HT-29 (cell line): ENCODE measurements at places on chromosomes 5 and 9. TPM values are rescaled to one million over a fixed set of nuclear protein-coding genes. Genes with fewer than 3 reads are reported as not detected.

- peak; percentile 68 for DNase-seq
These were observed 102.6 kb downstream of the ARHGAP26 start for GRCh38 chr5:142872795-142873194.

Gene MEIKIN
- not detected in 2 replicates for total RNA-seq

GRCh38 chr5:108143581-108143980, 238.3 kb downstream of the FBXL17 start:
- DNase-seq, result no peak

Gene ANKRD33B
- total RNA-seq, result not detected in 2 replicates

DNA sequence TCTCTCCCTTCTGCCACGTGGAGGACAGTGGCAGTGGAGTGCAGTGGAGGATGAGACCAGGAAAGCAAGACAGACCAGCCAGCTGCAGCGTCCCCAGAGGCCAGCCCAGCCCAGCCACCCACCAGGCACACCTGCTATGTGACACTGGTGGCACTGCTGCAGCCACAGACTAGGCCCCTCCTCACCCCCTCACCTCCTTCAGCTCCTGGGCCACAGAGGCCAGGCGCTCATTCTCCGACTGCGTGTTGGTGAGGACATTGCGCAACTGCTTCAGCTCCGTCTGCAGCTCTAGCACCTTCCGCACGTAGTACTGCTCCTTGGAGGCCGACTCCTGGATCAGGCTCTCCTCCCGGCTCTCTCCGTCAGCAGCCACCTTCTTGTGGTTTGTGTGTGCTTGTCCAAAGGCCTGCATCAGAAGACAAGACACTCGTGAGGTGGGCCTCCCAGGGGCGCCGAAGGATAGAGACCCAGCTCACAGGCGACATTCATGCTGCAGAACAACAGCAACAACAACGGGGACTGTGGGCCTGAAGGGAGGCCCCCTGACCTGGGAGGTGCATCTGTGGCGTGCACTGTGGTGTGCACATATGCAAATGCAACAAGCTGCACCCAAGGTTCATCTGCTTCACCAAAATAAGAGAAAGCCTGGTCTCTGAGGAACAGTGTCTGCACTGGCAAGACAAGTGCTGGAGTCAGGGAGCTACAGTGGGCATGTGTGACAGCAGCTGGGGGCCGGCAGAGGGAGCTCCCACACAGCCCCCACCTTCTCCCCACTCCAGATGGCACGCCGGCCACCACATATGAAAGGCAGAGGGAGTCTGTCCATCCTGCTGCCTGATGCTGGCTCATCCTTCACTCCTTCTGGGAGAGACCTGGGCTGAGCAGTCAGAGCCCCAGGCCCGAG, 35.5 kb downstream of the BICD2 start:
- no peak for DNase-seq

DNA sequence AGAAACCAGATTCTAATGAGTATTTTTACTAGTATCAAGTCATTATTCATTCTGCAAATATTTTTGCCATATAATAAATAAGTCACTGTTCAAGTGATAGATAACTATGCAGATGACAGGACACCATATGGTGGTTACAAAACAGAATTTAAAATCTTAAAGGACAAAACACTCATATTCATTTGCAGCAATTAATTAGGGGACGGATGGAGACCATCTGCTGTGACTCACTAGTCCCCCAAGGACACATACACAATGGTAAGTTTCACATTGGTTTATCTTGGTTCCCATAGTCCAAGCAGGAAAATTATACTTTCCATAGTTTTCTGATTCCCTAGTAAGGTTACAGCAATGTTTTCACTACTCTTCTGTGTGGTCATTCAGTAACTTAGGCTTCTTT, 28.4 kb upstream of the SPATA31C2 start:
- DNase-seq, result no peak

- no peak for DNase-seq
These were observed 7.7 kb downstream of the MAPK9 start for GRCh38 chr5:180284149-180284548.

DNA sequence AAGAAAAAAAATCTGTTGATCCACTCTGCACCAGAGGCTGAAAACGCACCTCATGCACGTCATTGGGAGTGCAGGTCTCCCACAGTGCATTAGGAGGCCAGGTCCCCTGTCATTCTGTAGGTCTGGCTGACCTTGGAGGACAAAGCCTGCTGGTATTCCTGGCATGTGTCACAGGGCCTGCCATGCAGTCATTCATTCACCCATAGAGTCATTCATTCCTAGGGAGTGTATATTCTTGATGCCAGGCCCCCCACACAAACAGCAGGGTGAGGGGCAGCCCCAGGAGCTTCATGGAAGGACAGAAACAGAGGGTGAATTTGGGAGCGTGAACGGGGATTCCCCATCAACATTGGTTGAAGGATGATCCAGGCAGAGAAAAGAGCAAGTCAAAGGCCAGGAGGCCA, 2.2 kb downstream of the GBGT1 start:
- no peak for DNase-seq

DNA sequence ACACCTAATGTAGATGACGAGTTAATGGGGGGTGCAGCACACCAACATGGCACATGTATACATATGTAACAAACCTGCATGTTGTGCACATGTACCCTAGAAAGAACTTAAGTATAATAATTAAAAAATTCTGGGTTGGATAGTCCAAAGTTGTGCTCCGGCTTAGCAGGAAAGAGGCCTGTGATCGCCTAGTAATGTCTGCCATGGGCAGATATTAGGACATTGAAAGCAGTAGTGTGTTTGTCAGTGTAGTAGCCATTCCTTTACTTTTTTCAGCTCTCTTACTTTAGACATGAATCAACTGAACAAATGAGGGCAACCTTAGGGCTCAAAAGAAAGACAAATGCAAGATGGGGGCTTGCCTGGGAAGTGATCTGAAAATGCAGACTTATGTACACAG, 58.9 kb downstream of the PPARGC1B start:
- no peak for DNase-seq

GRCh38 chr9:120299785-120300184, 280.2 kb downstream of the CDK5RAP2 start:
- no peak for DNase-seq

Gene KIF2A
- total RNA-seq, result 14.9 and 15.4 TPM in 2 replicates

Gene CATSPER3
- not detected in 2 replicates for total RNA-seq

DNA sequence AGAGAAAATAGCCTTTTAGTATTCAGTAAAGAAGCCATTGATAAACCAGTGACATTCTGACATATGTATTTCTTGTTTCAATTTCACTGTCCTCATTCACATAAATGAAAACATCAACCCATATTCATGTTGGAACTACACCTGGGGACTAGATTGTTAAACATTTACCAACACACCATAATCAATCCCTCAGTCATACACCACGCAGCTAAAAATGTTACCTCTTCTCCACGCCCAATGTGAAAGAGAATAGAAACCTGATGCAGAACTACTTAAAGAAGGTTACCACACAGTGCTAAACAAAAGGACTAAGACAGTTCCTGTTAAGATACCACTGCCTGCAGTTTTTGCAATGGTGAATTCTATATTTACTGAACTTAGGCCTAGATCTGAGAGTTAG, 518.9 kb downstream of the PRELID2 start:
- no peak for DNase-seq

DNA sequence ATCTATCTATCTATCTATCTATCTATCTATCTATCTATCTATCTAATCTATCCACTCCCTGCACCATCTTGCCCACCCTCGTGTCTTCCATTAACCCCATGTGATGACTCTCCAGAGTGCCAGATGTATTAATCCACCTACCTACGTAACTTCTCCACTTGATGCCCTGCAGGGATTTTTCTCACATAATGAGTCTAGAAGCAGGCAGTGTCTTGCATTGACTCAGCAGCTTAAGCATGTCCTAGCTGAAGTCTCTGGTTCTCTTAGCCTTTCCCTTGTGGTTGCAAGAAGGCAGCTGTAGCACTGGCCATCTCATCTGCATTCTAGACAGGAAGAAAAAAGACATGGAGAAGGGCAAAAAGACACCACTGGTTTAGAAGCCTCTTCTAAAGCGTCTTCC, 96.7 kb upstream of the ALDH1B1 start:
- no peak for DNase-seq

DNA sequence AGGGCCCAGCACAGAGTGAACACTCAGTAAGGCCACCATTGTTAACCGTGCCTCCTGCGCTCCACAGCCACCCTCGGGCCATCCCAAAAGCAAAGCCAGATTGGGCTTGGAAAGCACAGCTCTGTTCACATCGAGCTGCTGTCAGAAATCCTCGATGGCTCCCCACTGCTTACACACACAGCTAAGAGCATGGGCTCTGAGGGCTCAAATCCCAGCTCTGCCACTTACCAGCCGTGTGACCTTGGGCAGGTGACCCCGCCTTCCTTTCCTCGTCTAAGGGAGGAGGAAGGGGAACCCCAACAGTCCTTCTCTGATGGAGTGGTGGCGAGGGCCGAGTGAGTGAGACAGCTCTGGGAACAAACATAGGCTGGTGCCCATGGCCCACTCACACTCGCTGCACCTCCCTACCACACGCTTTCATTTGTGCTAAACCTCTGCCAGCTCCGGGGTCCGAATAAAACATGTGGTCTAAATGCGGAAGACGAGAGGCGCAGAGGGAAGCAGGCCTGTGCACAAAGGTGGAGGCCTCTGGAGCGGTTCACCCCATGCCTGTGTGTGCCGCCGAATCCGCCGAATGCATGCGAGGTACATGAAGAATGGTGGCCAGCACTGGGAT, 139.3 kb downstream of the PAX5 start:
- no peak for DNase-seq

- peak; percentile 67 for DNase-seq
These were observed 368 bp upstream of the CCDC180 start for GRCh38 chr9:97307091-97307490.

- DNase-seq, result peak; percentile 80
These were observed 52.7 kb downstream of the RNF145 start for GRCh38 chr5:159156426-159157238.

DNA sequence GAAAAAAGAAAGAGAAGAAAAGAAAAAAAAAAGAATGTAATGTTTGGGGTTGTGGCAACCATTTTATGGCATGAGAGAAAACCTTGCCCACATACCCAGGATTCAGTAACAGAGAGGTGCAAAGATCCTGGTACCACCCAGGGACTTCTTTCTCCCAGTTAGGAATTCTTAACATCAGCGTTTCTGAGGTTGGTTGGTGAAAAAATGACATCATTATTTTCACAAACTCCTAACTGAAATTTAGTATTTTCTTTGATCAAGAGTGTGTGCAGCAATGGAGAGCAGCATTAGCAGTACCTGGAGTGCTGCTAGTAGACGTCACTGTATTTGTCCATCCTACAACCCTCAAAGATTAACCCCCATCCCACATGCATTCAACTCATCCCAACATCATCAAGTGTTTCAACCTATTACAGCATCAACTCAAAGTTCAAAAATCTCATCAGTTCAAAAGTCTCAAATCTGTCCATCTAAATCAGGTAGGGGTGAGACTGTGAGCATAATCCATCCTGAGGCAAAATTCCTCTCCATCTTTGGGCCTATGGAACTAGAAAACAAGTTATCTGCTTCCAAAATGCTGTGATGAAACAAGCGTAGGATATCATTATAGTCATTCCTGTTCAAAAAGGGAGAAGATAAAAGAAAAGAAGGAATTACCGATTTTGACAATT, 60.1 kb upstream of the MSX2 start:
- no peak for DNase-seq

GRCh38 chr9:93830606-93831005, 124.5 kb downstream of the BARX1 start:
- DNase-seq, result no peak

Gene GMCL2
- not detected in 2 replicates for total RNA-seq

DNA sequence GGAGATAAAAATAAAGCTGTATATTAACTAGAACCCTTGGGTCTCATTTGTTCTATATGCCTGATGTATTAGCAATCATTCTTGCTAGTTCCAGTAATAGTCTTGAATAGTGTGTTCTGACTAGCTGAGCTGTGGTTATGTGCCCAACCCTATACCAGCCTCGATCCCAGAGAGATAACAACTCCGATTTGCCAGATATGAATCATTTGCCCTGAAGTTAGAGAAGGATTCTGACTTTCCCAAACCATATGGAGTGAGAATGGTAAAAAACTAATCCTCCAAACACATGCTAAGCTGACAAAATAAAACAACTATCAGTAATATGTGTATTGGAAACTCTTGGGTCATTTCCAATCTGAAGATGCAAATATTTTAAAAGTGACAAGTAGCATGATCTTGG, 64.8 kb downstream of the ALDH1A1 start:
- DNase-seq, result no peak

- no peak for DNase-seq
These were observed 189.8 kb downstream of the HINT1 start for GRCh38 chr5:130975299-130975698.

DNA sequence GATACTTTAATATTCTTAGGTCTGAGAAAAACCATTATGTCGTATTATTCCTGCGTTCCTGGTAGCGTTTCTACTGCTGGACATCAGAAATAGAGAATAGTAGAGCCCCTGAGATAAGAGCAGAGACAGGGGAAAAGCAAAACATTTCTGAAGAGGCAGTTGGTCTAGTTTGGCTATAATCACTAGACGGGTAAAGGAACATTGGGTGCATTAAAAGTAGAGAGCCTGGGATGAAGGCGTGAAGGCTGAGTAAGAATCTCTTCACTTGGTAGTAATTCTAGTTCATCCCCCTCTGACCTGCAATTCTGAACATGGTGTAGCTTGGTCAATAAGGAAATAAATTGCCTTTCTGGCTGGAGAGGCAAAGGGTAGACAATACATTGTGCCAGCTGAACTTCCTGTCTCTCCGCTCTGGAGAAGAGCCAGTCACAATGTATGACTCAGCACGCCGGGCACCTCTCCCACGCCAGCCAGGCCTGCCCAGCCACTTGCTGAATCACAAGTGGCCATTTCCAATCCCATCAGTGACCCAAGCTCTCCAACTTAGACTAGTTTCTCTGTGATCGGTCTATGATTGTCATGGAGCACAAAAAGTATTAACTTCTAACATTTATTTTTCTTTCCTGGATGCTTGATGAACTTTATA, 75.4 kb downstream of the STK32A start:
- peak; percentile 91 for DNase-seq

DNA sequence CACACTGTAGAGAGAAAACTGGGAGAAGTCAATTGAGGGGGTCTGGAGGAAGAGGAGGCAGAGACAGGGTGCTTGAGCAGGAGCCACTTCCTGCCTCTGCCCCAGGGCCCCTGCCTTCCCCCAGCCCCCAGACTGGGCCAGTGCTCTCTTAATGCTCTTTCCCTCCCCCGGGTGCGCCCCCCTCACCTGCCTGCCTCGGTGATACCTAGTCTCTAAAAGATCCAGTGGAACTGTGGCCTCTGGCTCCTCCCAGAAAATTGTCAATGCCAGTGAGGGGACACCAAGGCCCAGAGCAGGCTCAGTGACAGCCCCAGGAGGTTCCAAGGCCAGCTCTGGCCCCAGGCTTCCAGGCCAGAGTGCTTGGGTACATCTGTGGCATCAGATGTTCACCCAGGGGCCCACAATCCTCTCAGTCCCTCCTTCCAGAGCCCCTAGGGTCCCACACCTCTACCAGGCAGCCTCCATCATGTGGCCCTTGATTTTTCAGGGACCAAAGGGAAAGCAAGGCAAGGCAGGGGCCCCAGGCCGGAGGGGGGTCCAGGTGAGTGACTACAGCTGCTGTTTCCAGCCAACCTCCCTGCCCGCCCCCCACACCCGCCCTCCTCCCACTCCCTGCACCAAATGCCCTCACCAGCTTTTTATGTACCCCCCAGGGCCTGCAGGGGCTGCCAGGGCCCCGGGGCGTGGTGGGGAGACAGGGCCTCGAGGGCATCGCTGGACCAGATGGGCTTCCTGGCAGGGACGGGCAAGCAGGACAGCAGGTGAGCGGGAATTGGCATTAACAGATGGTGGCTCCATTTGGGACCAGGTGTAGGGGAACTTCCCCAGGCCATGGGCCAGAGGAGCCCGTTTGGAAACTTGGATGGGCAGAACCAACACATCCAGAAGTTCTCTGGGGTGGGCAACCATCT, 33.1 kb upstream of the ORM1 start:
- DNase-seq, result no peak

- DNase-seq, result no peak
These were observed 27.0 kb downstream of the ZNF169 start for GRCh38 chr9:94286116-94286515.
